Spinal cord (tissue), 10 donors: ENCODE measurements at places on chromosomes 5 and 9. TPM values are rescaled to one million over a fixed set of nuclear protein-coding genes. Genes with fewer than 3 reads are reported as not detected.

The PDE4D gene
- 51.4 TPM for total RNA-seq

The CEL gene
- total RNA-seq = 0.30 TPM

The ERGIC1 gene
- 46.2 TPM for total RNA-seq

The TLR4 gene
- 35.2 TPM for total RNA-seq

The SARDH gene
- 7.4 TPM for total RNA-seq

The BARX1 gene
- 0.17 TPM for total RNA-seq

The SUSD3 gene
- total RNA-seq = 6.3 TPM

The CCL21 gene
- not detected for total RNA-seq

The EGFLAM gene
- 36.3 TPM for total RNA-seq

The IFNB1 gene
- not detected for total RNA-seq
